B cell (primary cell): ENCODE measurements at places on chromosomes 7 and 10. TPM values are rescaled to one million over a fixed set of nuclear protein-coding genes. Genes with fewer than 3 reads are reported as not detected.

The CRCP gene
- 37.0 and 39.6 TPM in 2 replicates for total RNA-seq

The GPNMB gene
- total RNA-seq = 1.9 and 2.6 TPM in 2 replicates

The NRCAM gene
- total RNA-seq = 3.6 and 4.6 TPM in 2 replicates

The TMEM26 gene
- not detected in 2 replicates for total RNA-seq

The PRPS1L1 gene
- not detected in 2 replicates for total RNA-seq

The FGL2 gene
- 6.5 and 7.0 TPM in 2 replicates for total RNA-seq

The GRM8 gene
- not detected in 2 replicates for total RNA-seq

The FFAR4 gene
- total RNA-seq = not detected in 2 replicates

The COL13A1 gene
- total RNA-seq = not detected in 2 replicates

The C10orf67 gene
- total RNA-seq = not detected in 2 replicates

The PNLIPRP1 gene
- total RNA-seq = not detected in 2 replicates

The CACNA2D1 gene
- not detected in 2 replicates for total RNA-seq

The ZNF107 gene
- 70.7 and 73.7 TPM in 2 replicates for total RNA-seq

The GRK5 gene
- total RNA-seq = 54.8 and 57.2 TPM in 2 replicates

The TBX20 gene
- 0.25 TPM in 1 of 2 replicates, not detected in the other for total RNA-seq

The VWA2 gene
- total RNA-seq = not detected in 2 replicates

The GOLGA7B gene
- total RNA-seq = not detected in 2 replicates

The IL15RA gene
- total RNA-seq = 6.8 and 9.3 TPM in 2 replicates

The TLX1 gene
- total RNA-seq = not detected in 2 replicates

The FAM25G gene
- total RNA-seq = not detected in 2 replicates

The MSMB gene
- total RNA-seq = not detected in 2 replicates

The COPG2 gene
- total RNA-seq = 13.4 and 14.7 TPM in 2 replicates

The AKR1D1 gene
- total RNA-seq = not detected in 2 replicates

The CYP2C19 gene
- not detected in 2 replicates for total RNA-seq

The HSPA12A gene
- total RNA-seq = 17.7 and 18.8 TPM in 2 replicates

The TRIM56 gene
- total RNA-seq = 76.1 and 85.7 TPM in 2 replicates

The SORBS1 gene
- 0.44 and 1.5 TPM in 2 replicates for total RNA-seq

The CYP3A7 gene
- total RNA-seq = not detected in 2 replicates

The APBB1IP gene
- total RNA-seq = 97.0 and 99.8 TPM in 2 replicates

The CTAGE4 gene
- total RNA-seq = not detected in 2 replicates

The CFAP58 gene
- total RNA-seq = not detected in 2 replicates

The IGF2BP3 gene
- total RNA-seq = 10.0 and 11.3 TPM in 2 replicates

The PSMC2 gene
- 45.4 and 51.1 TPM in 2 replicates for total RNA-seq

The SFRP5 gene
- total RNA-seq = not detected in 2 replicates

The PDE1C gene
- 0.52 TPM in 1 of 2 replicates, not detected in the other for total RNA-seq

The HKDC1 gene
- total RNA-seq = not detected in 2 replicates

The PNPLA8 gene
- 56.3 and 57.3 TPM in 2 replicates for total RNA-seq

The UCN3 gene
- total RNA-seq = not detected in 2 replicates

The CAV2 gene
- total RNA-seq = not detected in 2 replicates

The ABCB1 gene
- total RNA-seq = 21.7 and 27.7 TPM in 2 replicates

The TDRD1 gene
- 0.22 and 0.29 TPM in 2 replicates for total RNA-seq

The JAKMIP3 gene
- 0.17 and 0.19 TPM in 2 replicates for total RNA-seq

The EN2 gene
- not detected in 2 replicates for total RNA-seq
